SK-N-SH treated with all-trans-retinoic acid at 6 μM for 48 hours (cell line): ENCODE measurements at places on chromosomes 7 and 10.

DNA sequence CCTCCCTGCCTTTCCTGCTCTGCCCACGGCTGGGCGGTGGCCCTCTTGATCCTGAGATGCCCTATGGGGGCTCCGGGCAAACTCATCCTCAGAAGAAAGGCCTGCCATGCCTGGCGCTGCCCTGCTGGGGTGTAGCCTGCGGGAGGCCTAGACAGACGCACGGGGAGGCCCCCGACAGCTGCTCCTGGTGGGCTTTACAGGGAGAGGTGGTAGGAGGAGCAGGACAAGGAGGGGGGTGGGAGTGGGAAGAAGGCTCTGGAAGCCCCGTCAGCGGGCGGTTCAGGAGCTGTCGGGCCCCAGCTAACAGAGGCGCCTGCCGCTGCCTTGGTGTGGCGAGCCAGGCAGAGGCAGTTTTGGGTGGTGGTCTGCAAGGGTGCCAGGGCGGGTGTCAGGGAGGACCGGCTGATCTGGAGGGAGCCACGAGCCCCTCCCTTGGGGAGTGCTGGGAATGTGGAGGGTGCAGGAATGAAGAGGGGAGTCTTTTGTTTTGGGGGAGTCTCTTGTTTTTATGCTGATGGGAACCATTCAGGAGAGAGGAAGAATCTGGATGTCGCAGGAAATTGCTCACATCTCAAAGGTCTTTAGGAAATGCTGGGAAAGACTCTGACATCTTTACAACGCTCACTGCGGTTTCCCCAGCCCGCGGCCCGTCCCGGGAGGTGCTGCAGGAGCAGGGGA lies 63.5 kb downstream of the CFAP46 start:
- no peak for ATAC-seq

DNA sequence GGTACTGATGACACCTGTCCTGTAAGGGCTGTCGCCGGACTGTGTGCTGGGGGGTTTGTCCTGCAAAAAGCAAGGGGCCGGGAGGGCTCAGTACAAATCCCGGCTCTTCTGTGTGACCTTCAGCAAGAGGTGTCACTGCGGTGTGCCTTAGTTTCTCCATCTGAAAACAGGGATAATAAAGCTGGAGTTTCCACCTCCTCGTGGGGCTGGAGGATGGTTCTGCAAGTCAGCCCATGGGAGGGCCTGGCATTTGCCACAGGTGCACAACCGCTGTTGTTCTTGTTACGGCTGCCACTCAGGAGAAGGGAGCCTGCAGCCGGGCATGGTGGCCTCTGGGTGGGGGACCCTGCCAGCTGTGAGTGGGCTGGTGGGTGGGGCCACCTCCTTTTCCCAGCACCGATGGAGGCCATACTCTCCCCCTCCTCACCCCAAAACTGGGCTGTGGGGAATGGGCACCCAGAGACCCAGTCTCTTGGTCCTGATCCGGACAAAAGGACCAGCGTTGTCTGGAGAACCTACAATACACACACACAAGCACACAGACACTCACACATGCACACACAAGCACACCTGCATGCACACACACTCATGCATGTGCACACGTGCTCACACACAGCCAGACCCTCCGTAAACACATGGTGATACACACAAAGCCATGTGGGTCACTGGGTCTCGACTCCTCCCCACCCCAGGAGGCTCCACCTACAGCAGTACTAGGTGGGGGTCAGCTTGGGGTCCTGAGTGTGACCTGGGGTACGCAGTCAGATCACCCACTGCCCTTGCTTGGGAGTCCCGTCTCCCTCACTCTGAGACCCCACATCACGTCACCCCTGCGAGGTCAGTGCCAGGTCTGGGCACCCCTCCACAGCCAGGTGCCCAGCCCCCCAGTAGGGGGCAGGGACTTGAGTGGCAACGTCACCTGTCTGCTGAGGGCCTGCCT lies 34.1 kb downstream of the ELFN1 start:
- ATAC-seq, result no peak

GRCh38 chr10:71747551-71748523 lies 25.5 kb downstream of the VSIR start:
- ATAC-seq, result no peak

DNA sequence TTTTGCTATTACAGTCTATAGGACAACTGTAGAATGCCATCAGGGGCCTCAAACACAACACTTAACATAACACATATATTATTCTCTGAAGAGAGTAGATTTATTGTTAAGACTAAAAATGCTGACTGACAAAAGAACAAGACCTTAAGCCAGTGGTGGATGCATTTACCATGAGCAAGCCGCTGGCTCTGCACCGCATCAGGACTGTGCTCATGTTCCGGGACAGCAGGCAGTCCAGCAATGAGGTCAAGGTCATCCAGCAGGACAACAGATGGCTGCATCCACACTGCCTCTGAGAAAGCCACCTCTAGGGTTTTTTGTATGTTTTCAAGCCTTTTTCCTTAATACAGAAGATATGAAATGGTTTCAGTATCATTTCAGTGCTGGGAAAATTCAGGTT lies 23.8 kb downstream of the PEX1 start:
- no peak for ATAC-seq

- ATAC-seq, result no peak
Measured at GRCh38 chr7:19620470-19620869, 88.4 kb downstream of the POLR1F start.

DNA sequence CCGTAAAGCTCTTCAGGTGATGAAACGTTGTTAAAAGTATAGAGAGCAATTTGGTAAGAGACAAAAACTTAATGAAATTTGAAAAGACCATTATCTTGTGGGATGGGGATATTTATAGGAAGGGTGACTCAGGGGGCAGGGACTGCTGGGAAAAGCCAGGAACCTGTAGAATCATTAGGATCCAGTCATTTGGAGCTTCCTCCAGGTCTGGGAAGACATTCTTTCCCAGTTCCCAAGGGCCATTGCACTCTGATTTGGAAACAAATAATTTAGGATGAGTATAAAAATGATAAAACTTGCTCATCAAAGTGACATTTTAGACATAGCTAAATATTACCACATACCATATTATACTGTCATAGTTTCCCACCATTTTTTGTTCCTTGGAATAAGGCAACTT lies 143.9 kb downstream of the PFKFB3 start:
- ATAC-seq, result no peak

GRCh38 chr10:123869020-123869414 lies 22.6 kb downstream of the CPXM2 start:
- ATAC-seq, result no peak

- ATAC-seq, result no peak
Measured at GRCh38 chr10:95459446-95460045, 101.6 kb downstream of the SORBS1 start.

- ATAC-seq, result peak; percentile 100
Measured at GRCh38 chr10:102729029-102730026, 14.4 kb upstream of the WBP1L start.

DNA sequence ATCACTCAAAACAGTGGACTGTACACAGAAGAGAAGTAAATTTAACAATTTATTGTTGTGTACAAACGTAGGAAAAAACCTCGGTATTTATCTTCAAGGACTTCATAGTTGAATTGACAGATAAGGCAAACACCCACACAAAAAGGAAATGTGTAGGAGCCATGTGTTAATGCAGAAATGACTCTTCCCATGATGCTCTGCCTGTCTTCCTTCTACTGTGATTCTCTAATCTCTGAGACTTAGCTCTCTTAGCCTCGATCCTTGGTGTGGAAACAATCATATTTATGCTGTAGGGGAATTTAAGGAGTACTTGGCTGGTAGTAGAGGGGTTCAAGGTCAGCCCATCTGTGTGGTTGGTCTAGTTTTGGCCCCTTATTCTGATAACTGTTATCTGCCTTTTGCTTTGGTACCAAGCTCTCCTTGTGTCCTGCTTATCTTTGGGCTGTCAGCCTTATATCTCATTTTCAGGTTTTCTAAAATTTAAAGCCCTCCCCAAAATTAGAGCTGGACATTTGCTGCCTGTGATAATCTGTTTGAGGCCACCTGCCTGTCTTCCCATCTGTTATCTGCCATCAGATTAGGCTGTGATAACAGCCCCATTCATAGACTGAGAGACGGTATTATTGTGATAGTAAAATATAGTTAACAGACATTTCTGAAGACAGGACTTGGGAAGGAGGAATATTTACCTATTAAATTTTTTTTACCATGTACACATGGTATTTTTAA lies 81.7 kb downstream of the GPR85 start:
- no peak for ATAC-seq

DNA sequence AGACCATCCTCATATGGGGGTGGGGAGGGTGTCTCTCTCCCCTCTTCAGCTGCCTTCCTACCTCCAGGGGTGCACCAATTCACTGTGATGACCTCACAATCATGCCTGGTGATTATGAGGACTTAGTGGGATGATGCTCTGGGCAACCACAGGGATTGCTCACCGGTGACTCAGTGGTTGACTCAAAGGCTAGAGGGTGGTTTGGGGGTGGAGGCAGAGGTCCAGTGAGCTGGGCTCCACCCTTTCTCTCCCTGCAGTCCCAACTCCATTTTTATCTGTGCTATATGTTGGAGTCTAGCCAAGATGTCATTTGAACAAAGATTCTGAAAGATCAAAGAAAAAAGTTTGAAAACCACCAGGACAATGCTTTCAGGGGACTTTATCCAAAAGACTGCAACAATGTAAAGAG lies 286.9 kb downstream of the KCNMA1 start:
- ATAC-seq, result peak; percentile 94

GRCh38 chr7:121137580-121137979 lies 149.1 kb downstream of the CPED1 start:
- no peak for ATAC-seq

DNA sequence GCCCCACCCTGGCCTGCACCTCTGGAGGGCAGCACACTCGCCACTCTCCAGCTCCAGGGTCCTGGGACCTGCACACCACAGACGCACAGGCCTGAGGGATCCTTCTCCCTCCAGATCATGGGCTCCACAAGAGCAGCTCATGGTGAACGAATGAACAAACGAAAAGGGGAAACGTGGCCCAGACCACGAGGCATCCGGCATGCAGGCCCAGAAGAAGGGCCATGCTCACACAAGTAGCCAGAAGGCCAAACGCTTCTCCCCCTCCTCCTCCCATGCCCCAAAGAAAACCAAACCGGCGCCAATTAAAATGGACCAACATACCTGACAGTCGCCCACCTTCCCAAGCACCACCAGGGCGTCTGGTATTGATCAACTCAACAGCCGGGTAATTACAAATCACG lies 30.4 kb downstream of the MAD1L1 start:
- ATAC-seq, result no peak

DNA sequence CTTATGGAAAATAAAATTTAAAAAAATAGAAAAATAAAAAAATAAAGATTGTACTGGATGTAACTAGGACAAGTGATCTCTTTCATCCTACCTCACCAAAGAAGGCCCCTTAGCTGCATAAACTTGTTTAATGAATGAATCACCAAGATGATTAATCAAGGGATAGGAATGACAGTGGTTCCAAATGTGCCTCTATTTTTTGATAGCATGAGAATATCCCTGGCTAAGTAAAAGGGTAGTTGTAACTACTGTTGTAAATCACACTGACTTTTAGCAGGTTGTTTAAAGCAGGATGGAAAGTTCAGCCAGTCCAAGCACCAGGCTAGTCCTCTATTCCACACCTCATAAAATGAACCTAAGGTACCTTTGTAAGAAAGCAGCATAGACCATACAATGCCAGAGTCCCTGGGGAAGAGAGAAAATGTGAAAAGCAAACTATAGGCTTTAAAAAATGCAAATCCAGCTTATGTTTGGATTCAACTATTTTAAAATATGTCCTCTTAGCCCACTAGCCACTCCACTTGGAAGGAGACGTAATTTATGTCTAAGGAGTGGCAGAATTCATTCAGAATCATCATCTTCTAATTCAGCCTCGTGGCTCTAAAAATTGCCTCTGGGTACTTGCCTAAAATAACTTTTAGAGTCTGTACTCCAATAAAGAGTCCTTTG lies 126.8 kb downstream of the SKIDA1 start:
- peak; percentile 55 for ATAC-seq
